Upper lobe of right lung (tissue), 1 donor: ENCODE measurements at places on chromosomes 7 and 10. TPM values are rescaled to one million over a fixed set of nuclear protein-coding genes. Genes with fewer than 3 reads are reported as not detected.

TRIM50 gene
- total RNA-seq: 0.20 TPM

SGMS1 gene
- total RNA-seq: 73.1 TPM

GNAT3 gene
- total RNA-seq: not detected

RADIL gene
- total RNA-seq: 7.3 TPM

CD36 gene
- 115 TPM for total RNA-seq

PNLIP gene
- total RNA-seq: not detected

LRIT1 gene
- total RNA-seq: not detected

CNPY1 gene
- not detected for total RNA-seq

PRSS2 gene
- total RNA-seq: not detected

ARPC1A gene
- total RNA-seq: 137 TPM

RET gene
- 1.0 TPM for total RNA-seq

ACBD7 gene
- total RNA-seq: not detected

CAMK2B gene
- 0.17 TPM for total RNA-seq

GNG11 gene
- total RNA-seq: 22.6 TPM

SPDYE2 gene
- not detected for total RNA-seq

MKI67 gene
- total RNA-seq: 2.1 TPM

IL15RA gene
- total RNA-seq: 36.7 TPM

SMO gene
- 4.0 TPM for total RNA-seq

PTF1A gene
- total RNA-seq: not detected

PIK3CG gene
- 15.7 TPM for total RNA-seq

TAC1 gene
- not detected for total RNA-seq

ZNF727 gene
- total RNA-seq: 5.5 TPM

DYDC2 gene
- total RNA-seq: not detected

NUTM2A gene
- 2.9 TPM for total RNA-seq

OR2A5 gene
- not detected for total RNA-seq

AGMO gene
- total RNA-seq: 0.20 TPM

AKR1E2 gene
- 10.0 TPM for total RNA-seq

ADRB1 gene
- total RNA-seq: 18.6 TPM

SFMBT2 gene
- 16.1 TPM for total RNA-seq

NUPR2 gene
- 0.98 TPM for total RNA-seq

GDF10 gene
- total RNA-seq: 16.8 TPM

AKR1C4 gene
- not detected for total RNA-seq

LIPJ gene
- total RNA-seq: not detected

AQP1 gene
- 1,132 TPM for total RNA-seq

PLEKHS1 gene
- not detected for total RNA-seq

ZNF804B gene
- not detected for total RNA-seq

STX1A gene
- total RNA-seq: 6.3 TPM

CDK14 gene
- total RNA-seq: 47.2 TPM

SCIN gene
- total RNA-seq: 14.3 TPM

MSMB gene
- total RNA-seq: not detected
